ENCODE measurements at places on chromosomes 6 and 20.

GRCh38 chr20:64044484-64045247 lies 4.8 kb downstream of the SOX18 start:
- no peak overlapping the region for H3K27ac ChIP-seq
- peak; percentile 50 for DNase-seq
- peaks cover 38% of the 10 kb centered on the region for H3K4me1 ChIP-seq

GRCh38 chr6:85747666-85748065 lies 105.0 kb upstream of the SYNCRIP start:
- H3K4me1 ChIP-seq: no peaks in the 10 kb centered on the region
- no peaks in the 10 kb centered on the region for H3K36me3 ChIP-seq
- no peak overlapping the region for H3K27ac ChIP-seq
- DNase-seq: peak; percentile 10
- no peak overlapping the region for H3K4me3 ChIP-seq

GRCh38 chr6:72950114-72950860 lies 275.0 kb downstream of the KHDC1L start:
- no peaks in the 10 kb centered on the region for H3K36me3 ChIP-seq
- no peak overlapping the region for H3K4me3 ChIP-seq
- peak; percentile 95 for DNase-seq
- H3K27ac ChIP-seq: no peak overlapping the region
- H3K27me3 ChIP-seq: no peaks in the 10 kb centered on the region

DNA sequence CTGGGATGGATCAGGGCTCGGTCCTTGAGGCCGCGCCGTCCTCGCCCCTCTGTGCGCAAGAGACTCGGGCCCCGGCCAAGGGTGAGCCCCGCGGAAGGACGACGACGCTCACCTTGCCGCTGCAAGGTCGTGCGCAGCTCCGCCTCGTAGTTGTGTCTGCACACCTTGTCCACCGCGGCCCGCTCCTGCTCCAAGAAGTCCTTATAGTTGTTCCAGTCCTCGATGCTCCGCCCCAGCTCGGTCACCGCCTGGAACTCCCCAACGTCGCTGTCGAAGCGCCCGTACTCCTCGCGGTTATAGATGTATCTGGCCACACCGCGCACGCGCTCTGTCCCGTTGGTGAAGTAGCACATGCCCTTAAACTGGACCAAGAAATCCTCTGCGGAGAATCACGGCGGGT lies 1.8 kb downstream of the HLA-DQB2 start:
- no peak overlapping the region for H3K27ac ChIP-seq
- H3K4me3 ChIP-seq: no peak overlapping the region
- no peak for DNase-seq
- H3K36me3 ChIP-seq: no peaks in the 10 kb centered on the region

GRCh38 chr6:40054602-40055001 lies 120.3 kb upstream of the MOCS1 start:
- no peak overlapping the region for H3K27ac ChIP-seq
- H3K4me3 ChIP-seq: no peak overlapping the region
- no peaks in the 10 kb centered on the region for H3K36me3 ChIP-seq

- peaks cover 15% of the 10 kb centered on the region for H3K36me3 ChIP-seq
- H3K4me1 ChIP-seq: peaks cover 26% of the 10 kb centered on the region
- peak overlapping the region; percentile 84 for H3K27ac ChIP-seq
- DNase-seq: peak; percentile 48
- H3K27me3 ChIP-seq: no peaks in the 10 kb centered on the region
Measured at GRCh38 chr6:161169696-161170095, 104.2 kb downstream of the AGPAT4 start.

DNA sequence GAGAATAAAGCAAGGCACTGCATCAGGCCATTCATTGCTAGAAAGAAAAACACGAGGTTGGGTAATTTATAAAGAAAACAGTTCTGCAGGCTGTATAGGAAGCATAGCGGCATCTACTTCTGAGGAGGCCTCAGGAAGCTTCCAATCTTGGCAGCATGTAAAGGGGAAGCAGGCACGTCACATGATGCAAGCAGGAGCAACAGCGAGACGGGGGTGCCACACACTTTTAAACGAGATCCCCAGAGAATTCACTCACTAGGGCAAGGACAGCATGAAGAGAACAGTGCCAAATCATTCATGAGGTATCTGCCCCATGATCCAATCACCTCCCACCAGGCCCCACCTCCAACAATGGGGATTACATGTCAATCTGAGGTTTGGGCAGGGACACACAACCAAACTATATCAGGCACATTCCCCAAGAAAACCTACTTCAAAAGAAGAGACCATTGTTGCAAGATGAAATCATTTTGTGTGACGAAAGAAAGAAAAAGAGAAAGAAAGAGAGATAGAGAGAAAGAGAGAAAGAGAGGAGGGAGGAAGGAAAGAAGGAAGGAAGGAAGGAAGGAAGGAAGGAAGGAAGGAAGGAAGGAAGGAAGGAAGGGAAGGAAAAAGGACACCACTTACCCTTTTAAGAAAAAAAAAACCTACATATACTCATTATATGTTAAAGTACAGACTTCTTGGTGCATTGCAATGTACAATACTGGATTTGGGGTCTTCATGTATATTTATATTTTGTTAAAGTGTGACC lies 95.9 kb upstream of the PLEKHG1 start:
- H3K27me3 ChIP-seq: no peaks in the 10 kb centered on the region
- H3K4me3 ChIP-seq: no peak overlapping the region
- no peak overlapping the region for H3K27ac ChIP-seq
- H3K4me1 ChIP-seq: no peaks in the 10 kb centered on the region
- no peak for DNase-seq

DNA sequence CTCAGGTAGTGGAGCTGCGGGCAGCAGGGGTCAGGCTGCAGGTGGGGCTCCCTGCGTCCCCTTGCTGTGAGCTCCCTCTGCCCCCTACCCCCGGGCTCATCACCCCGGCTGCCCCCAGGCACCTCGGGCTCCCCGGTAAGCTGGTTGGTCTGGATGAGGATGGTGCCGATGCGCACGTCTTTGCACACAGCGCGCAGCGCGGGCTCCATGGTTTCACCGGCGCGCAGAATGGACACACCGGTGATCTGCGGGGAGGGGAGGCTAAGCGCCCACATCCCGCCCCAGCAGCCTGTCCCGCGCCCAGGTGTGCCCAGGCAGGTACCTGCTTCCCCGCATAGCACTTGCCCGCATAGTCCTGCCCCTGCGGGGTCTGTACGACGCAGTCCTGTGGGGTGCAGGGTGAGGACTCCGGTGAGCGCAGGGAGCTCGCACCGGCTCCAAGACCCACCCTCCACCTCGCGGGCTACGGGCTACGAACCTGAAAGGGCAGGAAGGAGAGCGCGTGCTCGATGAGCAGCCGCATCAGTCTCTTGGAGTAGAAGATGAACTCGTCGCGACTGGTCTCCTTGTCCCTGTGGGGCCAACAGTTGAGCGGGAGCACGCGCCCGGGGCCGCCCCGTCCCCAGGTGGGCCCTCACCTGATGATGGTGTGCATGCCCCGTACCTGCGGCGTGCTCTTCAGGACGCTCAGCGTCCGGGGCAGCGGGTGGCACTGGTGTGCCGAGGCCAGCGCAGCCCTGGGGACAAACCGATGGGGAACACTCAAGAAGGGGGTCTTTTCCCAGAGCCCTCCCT lies 15.5 kb downstream of the UCKL1 start:
- H3K27me3 ChIP-seq: no peaks in the 10 kb centered on the region
- H3K27ac ChIP-seq: no peak overlapping the region
- DNase-seq: no peak
- H3K4me3 ChIP-seq: no peak overlapping the region
- peaks cover 12% of the 10 kb centered on the region for H3K4me1 ChIP-seq

DNA sequence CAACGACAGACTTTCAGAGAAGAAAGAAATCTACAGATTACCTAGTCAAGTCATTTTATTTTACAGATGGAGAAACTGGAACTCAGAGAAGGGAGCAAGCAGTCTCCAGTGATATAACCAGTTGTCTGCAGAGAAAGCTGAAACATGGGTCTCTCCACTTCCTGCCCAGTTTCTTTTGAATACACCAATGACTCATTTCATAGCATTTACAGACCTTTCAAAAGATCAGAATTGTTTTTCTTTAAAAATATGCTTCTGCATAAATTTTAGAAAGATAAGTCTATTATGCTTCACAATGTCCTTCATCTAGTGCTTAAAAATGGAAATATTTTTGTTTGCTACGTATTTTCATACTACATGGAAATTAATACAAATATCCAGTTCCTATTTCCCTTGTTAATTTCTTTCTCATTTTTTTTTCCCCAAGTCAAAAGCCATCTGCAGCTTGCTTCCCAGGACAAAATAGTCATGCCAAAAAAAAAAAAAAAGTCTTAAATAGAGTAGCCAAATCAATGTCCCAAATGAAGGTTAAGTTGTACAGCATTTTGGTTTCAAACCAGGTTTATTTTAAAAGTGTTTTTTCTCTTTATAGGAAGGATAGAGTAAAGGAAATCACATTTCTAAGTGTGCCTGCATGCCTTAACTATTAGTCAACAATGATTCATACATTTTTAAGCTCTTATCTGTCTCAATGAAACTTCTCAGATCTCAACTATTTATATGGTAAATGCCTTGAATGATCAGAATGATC lies 36.9 kb downstream of the ARHGAP18 start:
- DNase-seq: peak; percentile 81
- H3K36me3 ChIP-seq: peaks cover 6% of the 10 kb centered on the region
- peaks cover 13% of the 10 kb centered on the region for H3K4me1 ChIP-seq
- H3K4me3 ChIP-seq: no peak overlapping the region

GRCh38 chr20:37257988-37258387 lies 3.6 kb downstream of the GHRH start:
- peaks cover 5% of the 10 kb centered on the region for H3K4me1 ChIP-seq
- no peak overlapping the region for H3K27ac ChIP-seq
- H3K36me3 ChIP-seq: no peaks in the 10 kb centered on the region
- H3K27me3 ChIP-seq: peaks cover 55% of the 10 kb centered on the region

DNA sequence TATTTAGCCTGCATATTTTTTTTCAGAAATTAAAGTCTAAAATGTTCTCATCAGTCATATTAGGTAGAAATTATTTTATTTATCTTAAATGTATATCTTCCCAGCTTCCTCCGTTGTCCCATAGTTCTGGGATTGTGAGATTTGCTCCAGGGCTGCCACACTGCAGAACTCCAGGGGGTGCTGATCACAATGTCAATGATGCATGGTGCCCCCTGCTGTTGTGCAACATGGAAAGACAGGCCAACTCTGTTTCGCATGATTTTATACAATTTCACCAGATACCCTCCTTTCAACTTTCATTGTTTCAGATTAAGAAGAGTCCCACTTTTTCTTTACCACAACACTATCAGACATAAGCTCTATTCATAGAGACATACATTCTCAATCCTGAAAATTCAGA lies 35.9 kb downstream of the ID4 start:
- no peaks in the 10 kb centered on the region for H3K4me1 ChIP-seq
- no peaks in the 10 kb centered on the region for H3K36me3 ChIP-seq
- DNase-seq: no peak
- peaks cover 11% of the 10 kb centered on the region for H3K27me3 ChIP-seq
- no peak overlapping the region for H3K4me3 ChIP-seq

DNA sequence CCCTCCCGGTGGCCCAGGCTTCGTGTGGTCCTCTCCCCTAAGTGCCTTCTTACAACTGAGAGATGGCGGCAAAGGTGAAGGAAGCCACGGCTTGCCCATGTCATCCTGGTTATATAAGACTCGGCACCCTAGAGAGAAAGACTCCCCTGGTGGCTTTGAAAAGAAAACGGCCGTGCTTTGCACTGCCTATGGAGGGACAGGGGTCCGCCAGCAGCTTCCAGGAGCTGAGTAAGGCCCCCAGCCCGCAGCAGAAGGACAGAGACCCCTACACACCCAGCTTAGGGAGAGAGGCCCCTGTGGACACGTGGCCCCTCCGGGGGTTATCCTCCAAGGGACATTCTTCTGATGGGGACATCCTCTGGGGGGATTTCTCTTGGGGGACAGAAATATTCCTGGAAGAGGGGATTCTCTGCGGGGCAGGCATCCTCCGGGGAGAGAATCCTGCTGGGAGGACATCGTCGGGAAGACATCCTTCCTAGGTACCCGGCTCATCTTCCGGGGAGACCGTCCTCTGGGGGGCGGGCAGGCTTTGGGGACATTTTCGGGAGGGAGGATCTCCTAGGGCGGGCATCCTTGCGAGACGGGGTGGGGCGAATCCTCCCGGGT lies 511 bp upstream of the OGFR start:
- H3K4me1 ChIP-seq: peaks cover 23% of the 10 kb centered on the region
- peaks cover 49% of the 10 kb centered on the region for H3K36me3 ChIP-seq
- no peak for DNase-seq
- no peaks in the 10 kb centered on the region for H3K27me3 ChIP-seq
- H3K27ac ChIP-seq: no peak overlapping the region

DNA sequence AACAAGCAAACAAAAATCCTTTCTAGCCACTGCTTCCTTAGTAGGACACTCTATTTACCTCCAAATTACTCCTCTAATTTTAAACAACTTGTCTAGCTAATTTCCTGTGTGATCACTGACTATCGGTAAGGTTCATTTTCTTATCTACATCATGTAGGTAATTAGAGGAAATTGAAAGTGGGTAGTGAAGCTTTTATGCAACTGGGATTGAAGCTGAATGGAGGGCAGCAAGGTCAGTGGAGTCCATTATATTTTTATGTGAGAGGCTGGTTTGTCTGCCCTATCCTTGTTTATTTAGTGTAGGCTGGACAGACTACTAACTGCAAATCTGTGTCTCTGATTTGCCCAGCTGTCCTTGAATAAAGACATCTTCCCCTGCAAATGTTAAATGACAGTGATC lies 88.5 kb upstream of the SIM1 start:
- no peaks in the 10 kb centered on the region for H3K27me3 ChIP-seq
- H3K36me3 ChIP-seq: peaks cover 15% of the 10 kb centered on the region
- no peak overlapping the region for H3K27ac ChIP-seq
- H3K4me3 ChIP-seq: no peak overlapping the region

DNA sequence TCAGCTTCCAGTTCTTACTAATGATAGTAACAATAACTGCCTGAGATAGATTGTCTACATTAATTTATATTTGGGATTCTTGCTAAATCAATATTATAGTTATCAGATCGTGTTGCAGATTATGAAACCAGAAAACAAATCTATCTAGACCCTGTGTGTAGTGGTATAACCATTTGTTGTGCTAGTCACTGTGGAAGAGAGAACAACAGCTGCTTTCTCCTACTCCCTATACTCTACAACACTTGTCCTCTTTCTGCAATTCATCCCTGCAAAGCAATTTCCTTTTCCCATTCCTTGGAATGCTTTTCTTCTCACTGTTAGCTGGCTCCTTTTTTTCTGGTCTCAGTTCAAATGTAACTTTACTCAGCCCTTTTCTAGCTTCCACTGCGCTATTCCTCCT lies 8.3 kb downstream of the COX7A2 start:
- no peak overlapping the region for H3K4me3 ChIP-seq
- H3K36me3 ChIP-seq: peaks cover 10% of the 10 kb centered on the region
- peaks cover 1% of the 10 kb centered on the region for H3K4me1 ChIP-seq
- H3K27ac ChIP-seq: no peak overlapping the region

- H3K27me3 ChIP-seq: no peaks in the 10 kb centered on the region
- peaks cover 73% of the 10 kb centered on the region for H3K36me3 ChIP-seq
- no peak overlapping the region for H3K27ac ChIP-seq
- H3K4me3 ChIP-seq: no peak overlapping the region
- H3K4me1 ChIP-seq: no peaks in the 10 kb centered on the region
Measured at GRCh38 chr20:504632-505075, 38.9 kb downstream of the CSNK2A1 start.

- H3K4me1 ChIP-seq: no peaks in the 10 kb centered on the region
- no peak for DNase-seq
- no peak overlapping the region for H3K4me3 ChIP-seq
- H3K36me3 ChIP-seq: no peaks in the 10 kb centered on the region
Measured at GRCh38 chr20:51918561-51918960, 116.2 kb upstream of the SALL4 start.

Data from mesenchymal stem cell (in vitro differentiated cells and primary cell).